Activated CD8-positive, alpha-beta T cell treated with anti-CD3 and anti-CD28 coated beads, Interleukin-2, amount 10 ng/mL, durations not matched to agents 7 days and 5 days (primary cell): ENCODE measurements at places on chromosomes 2 and 18. TPM values are rescaled to one million over a fixed set of nuclear protein-coding genes. Genes with fewer than 3 reads are reported as not detected.

GRCh38 chr2:147806846-147807245 is 38.0 kb upstream of the ACVR2A start:
- no peak for DNase-seq
- peaks cover 12% of the 10 kb centered on the region for H3K27me3 ChIP-seq
- H3K4me3 ChIP-seq, result no peak overlapping the region
- H3K27ac ChIP-seq, result no peak overlapping the region

DNA sequence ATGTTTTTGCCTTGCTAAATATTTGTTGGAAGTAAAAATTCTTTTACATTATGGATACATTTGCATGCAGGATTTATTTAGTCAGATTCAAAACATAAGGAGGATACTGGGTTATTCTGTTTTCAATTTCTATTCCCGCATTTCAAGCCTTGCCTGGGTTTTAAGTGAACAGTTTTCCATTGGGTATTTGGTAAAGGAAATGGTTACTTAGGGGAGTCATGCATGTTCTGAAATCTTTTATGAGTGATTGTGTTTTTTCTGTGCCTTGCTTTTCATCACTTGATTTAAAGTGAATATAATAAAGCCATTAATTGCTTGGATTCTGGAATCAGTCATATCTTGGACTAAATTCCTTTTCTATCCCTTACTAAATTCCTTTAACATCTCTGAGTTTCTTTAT is 12.0 kb upstream of the SP9 start:
- peaks cover 19% of the 10 kb centered on the region for H3K4me1 ChIP-seq
- H3K36me3 ChIP-seq, result peaks cover 2% of the 10 kb centered on the region
- no peak overlapping the region for H3K27ac ChIP-seq

GRCh38 chr18:50313031-50313607 is 25.6 kb upstream of the CXXC1 start:
- peaks cover 16% of the 10 kb centered on the region for H3K27me3 ChIP-seq
- peaks cover 9% of the 10 kb centered on the region for H3K4me1 ChIP-seq
- DNase-seq, result no peak
- peaks cover 2% of the 10 kb centered on the region for H3K36me3 ChIP-seq

DNA sequence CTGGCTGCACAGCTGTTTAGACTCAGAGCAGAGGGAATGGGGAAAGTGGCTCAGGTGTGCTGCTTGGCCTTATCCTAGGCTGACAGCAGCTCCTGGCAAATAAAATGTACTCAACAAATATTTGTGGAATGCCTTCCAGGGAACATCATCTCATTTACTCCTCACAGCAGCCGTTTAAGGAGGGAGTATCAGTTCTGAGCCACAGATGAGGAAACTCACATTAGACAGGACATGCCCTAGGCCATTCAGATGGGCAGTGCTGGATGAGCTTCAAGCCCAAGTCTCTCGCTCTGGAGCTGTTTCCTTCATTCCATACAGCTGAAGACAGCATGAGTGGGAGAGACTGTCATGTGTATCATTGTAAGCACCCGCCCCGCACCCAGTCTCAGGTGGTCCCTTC is 129.6 kb upstream of the CNGA3 start:
- peaks cover 14% of the 10 kb centered on the region for H3K27me3 ChIP-seq
- H3K4me3 ChIP-seq, result no peak overlapping the region
- H3K27ac ChIP-seq, result no peak overlapping the region
- no peaks in the 10 kb centered on the region for H3K4me1 ChIP-seq
- no peak for DNase-seq

DNA sequence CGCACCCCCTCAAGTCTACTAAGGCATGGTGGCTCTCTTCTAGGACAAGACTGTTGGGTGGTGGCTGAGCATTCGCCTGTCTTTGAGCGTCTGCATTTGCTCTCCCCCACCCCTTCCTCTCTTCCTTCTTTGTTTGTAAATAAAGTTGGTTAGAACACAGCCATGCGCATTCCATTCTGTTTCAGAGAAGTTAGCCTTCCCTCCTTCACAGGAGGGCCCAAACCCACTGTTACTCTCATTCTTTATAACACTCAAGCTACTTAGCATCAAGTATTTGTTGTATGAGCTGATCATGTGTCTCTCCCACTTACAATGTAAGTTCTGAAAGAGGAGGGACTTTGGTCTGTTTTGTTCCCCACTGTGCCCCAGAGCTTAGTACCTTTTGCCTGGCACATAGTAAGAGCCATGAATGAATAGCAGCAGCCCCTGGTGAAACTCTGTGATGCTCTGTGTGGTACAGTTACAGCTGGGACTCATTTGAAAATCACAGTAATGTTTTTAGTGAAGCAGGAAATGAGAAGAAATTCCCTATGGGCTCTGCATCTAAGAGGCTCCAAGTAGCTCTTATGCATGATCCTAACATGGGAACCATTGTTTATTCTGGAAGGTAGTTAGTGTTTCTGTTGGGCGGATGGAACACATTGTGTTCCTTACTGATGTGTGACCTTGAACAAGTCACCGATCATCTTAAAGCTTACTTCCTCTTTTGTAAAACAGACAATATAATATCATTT is 7.7 kb downstream of the MGAT5 start:
- DNase-seq, result no peak
- no peaks in the 10 kb centered on the region for H3K27me3 ChIP-seq
- peaks cover 78% of the 10 kb centered on the region for H3K4me1 ChIP-seq
- peak overlapping the region; percentile 63 for H3K27ac ChIP-seq
- peaks cover 17% of the 10 kb centered on the region for H3K36me3 ChIP-seq

DNA sequence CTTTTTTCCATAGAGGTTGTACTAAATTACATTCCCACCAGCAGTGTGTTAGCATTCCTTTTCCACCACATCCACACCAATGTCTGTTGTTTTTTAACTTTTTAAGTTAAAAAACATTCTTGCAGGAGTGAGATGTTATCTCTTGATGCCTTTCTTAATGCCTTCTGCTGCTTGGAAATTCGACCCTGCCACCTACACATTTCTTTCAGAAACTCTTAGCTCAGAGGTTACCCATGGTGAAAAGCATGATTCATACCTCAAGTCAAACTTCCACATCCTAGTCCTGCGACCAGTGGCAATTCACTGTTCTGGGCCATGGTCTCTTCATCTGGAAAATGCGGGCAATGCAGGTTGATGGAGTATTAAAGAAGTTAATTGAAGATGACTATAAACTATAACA is 12.7 kb upstream of the HNMT start:
- H3K27ac ChIP-seq, result no peak overlapping the region
- H3K36me3 ChIP-seq, result no peaks in the 10 kb centered on the region
- no peak for DNase-seq

DNA sequence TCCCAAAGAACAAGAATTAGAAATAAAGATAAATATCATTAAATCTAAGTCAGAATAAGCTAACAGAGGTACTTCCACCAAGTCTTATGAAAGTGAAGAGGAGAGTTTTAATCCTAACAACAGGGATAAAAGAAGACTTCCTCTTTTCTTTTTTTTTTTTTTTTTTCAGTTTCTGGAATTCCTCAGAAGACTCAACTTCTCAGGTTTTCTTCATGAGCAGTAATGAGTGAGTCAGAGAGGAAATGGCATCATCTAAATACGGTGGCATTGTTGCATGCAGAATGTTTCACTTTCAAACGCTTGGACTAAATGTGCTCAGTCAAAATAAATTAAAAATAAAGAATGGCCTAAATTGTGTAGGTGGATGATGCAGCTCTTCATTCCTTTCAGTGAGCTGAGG is 45.6 kb upstream of the ARHGAP15 start:
- DNase-seq, result no peak
- peaks cover 20% of the 10 kb centered on the region for H3K4me1 ChIP-seq
- H3K27me3 ChIP-seq, result peaks cover 2% of the 10 kb centered on the region
- H3K27ac ChIP-seq, result peak overlapping the region; percentile 5
- H3K4me3 ChIP-seq, result peak overlapping the region; percentile 13

- H3K36me3 ChIP-seq, result no peaks in the 10 kb centered on the region
- no peak for DNase-seq
- H3K27me3 ChIP-seq, result peaks cover 26% of the 10 kb centered on the region
- H3K4me1 ChIP-seq, result peaks cover 13% of the 10 kb centered on the region
- no peak overlapping the region for H3K4me3 ChIP-seq
Measured at GRCh38 chr18:23115683-23116096, 19.6 kb upstream of the CABLES1 start.

DNA sequence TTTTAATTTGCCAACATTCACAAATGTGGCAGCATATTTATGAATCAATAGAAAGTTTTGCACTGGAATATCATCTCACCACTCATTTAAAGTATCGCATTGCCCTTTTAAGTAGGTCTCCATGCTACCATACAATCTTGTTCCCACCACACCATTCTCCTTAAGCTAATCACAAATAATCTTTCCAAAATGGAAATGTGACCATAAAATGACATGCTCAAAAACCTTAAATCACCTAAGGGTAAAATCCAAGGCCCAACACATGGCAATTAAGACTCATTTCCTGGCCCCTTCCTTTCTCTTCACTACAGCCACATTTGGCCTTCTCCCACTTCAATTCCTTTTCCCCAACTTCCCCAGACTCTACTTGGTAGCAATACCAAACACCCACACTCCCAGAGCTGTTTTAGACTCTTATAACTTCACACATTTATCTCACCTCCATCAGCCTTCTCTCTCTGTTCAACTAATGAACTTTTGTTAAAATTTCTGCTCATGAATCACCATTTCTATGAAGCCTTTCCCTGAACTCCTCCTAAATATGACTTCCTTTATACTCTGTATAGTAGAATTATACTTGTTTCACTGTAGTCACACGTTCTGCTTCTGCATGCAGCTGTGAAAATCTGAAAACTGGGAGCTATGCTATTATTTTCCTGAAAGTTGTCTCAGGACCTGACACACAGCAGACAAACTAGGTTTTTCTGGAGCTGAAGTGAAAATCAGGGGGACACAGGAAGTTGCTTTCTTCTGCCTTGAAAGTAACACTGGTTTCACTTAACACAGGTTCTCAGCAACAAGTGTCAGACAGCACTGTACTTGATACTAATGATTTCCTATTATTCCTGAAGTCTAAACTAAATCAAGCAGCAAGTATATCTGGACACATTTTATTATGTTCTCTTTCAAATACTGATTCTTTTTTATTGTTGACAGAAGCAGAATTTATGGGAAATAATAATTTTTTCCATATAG is 303.9 kb downstream of the ZEB2 start:
- H3K36me3 ChIP-seq, result peaks cover 6% of the 10 kb centered on the region
- H3K27me3 ChIP-seq, result no peaks in the 10 kb centered on the region
- H3K4me3 ChIP-seq, result peak overlapping the region; percentile 1
- no peak for DNase-seq
- H3K4me1 ChIP-seq, result peaks cover 39% of the 10 kb centered on the region

KCNJ13 gene
- total RNA-seq, result not detected

MC4R gene
- total RNA-seq, result not detected

DSG4 gene
- total RNA-seq, result not detected

SPATA3 gene
- total RNA-seq, result not detected

C2orf74 gene
- 8.8 TPM for total RNA-seq

ITGB6 gene
- not detected for total RNA-seq

MEP1B gene
- total RNA-seq, result not detected

ABCB6 gene
- 11.6 TPM for total RNA-seq
